ENCODE measurements at places on chromosomes 2 and 18.
A peak's percentile ranks its signal among the peaks of the same experiment; 100 is the strongest.

DNA sequence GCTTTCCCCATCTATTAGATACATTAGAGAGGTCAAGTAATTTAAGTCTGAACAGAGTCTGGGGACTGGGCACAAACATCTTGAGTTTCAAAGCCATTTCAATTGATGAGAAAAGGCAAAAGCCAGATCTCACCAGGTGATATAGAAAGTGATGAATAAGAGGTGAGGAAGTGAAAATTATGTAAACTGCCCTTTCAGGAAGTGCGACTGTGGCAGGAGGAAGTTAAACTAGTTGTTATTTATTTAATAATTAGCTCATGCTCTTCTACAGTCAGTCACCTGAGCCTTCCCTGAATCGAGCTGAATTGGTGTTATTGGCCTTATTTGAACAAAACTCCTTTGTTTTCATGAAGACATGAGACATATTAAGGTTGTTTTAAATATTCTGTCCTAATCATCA, 115.1 kb downstream of the CDH20 start:
- DNase-seq, result no peak

DNA sequence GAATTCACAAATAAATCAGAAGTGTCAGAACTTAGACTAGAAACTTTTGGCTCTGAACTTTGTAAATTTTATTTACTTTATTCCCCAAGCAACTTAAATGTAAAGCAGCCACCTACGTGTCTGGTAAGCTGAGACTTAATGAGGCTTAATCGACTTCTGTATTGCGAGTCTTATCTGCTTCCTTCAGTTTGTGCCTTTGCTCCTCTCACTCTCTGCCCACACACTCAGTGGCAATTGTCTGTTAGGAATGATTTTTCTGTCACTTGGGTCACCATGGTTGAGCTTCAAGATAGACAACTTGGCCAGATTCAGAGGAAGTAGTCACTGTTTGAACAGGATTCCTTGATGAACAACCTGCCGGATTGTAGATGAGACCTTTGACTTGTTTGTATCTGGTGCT, 691.4 kb upstream of the FSHR start:
- DNase-seq, result no peak

DNA sequence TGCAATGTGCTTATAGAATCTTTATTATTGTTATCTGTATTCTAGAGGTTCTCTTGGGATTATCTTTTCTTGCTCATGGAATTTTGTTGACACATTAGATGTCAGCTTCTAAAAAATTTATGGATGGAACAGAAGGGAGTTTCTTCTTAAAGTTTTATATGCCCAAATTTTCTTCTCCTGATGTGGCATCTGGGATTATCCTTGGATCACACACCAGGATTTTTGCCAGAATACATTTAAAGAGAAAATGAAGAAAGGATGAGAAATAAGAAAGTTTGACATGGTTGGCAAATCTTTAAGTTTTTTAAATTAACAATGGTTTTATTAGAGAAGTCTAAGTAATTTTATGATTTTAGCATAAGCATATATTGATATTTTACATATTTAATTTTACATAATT, 706.7 kb upstream of the TMEFF2 start:
- DNase-seq, result no peak

GRCh38 chr2:229922449-229923386, at the start of gene FBXO36:
FBXO36 (plus strand) TSS chr2:229922503; CDS start chr2:229922514, 11 bp downstream.
- DNase-seq, result no peak

- DNase-seq, result no peak
Measured at GRCh38 chr18:2508678-2509077, 62.6 kb downstream of the METTL4 start.

DNA sequence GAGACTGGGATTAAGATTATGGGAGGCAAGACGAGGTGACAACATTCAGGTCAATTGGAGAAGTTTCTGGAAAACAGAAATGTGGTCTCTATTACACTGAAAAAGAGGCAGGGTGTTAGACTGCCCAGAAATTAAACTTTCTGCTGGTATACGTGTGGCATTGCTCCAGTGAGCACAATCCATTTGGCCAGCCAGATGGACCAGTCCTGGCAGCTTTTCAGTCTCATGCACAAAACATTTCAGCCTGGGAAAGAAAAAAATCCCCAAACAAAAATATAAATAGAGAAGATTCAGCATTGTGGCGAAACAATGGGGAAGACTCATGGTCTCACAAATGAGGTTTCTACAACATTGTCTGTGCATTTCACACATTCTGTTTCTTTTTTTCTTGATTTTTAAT, 113.9 kb downstream of the HNMT start:
- no peak for DNase-seq

- DNase-seq, result no peak
Measured at GRCh38 chr2:216920143-216920876, 60.4 kb upstream of the TNP1 start.

- DNase-seq, result no peak
Measured at GRCh38 chr2:221025398-221025797, 546.7 kb downstream of the EPHA4 start.

GRCh38 chr2:232530626-232531260, 4.8 kb downstream of the CHRND start:
- DNase-seq, result no peak

DNA sequence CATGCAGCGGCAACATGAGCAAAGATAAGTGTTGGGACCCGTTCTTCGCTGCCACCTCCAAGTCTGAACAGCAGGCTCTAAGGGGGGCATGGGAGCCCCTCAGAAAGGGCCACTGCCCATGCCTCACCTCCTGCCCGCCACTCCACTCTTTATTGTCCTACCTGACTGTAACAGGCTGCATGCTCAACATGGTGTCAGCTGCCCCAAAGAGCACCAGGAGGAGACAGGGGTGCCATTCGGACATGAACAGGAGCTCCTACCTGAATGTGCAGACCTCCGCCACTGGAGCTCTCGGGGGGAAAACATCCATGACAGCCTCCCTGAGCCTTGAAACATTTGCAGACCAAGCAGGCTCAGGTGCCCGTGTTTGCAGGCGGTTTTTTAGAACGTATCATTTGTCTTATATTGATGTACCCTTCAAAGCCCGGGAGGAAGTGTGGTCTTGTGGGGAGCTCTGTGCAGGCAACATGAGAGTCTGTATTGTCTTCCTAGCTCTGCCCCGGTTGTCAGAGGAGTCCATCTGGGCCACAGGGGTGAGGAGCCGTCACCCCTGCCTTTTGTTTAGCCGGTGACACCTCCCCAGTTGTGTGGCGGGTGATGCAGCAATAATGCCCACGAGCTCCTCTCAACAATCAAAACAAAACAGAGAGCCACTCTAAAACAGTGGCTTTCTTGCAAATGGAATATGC, 35.1 kb upstream of the CD8A start:
- no peak for DNase-seq

DNA sequence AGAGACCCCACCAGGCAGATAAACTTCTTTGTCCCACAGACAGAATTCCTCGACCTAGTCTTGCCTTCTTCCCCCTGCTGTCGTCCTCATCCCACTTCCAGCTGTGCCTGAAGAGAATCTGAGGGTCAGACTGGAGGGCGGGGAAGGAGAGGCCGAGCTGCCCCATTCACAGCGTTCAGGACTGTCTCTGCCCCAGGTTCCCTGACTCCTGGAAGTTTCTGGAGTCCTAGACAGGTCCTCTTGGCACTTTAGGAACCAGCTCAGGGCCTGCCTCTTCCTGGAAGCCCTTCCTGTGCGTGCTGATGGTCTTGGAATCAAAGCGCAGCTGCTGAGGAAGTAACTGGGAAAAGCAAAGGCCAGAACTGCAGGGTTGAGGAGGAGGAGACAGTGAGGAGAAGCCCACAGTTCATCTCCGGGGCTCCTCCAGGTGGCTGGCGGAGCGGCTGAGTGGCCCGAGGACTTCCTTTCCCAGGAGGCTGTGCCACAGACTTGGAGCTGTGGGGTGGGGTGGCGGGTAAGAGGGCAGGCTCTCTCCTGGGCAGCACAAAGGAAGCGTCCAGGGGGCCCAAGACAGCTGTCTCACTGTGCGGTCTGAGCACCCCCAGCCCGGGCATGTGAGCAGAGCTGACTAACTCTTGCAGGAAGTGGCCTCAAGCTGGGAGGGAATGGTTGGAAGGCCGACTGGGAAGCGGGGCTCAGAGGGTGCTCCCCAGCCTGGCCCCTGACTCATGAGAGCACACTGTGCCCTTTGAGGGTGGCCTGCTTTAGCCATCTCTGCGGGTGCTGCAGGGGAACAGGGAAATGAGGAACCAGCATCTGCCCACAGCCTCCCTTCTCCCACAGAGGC, 39.5 kb downstream of the SDC1 start:
- peak; percentile 73 for DNase-seq

GRCh38 chr2:233270951-233271350, 19.5 kb downstream of the ATG16L1 start:
- no peak for DNase-seq

DNA sequence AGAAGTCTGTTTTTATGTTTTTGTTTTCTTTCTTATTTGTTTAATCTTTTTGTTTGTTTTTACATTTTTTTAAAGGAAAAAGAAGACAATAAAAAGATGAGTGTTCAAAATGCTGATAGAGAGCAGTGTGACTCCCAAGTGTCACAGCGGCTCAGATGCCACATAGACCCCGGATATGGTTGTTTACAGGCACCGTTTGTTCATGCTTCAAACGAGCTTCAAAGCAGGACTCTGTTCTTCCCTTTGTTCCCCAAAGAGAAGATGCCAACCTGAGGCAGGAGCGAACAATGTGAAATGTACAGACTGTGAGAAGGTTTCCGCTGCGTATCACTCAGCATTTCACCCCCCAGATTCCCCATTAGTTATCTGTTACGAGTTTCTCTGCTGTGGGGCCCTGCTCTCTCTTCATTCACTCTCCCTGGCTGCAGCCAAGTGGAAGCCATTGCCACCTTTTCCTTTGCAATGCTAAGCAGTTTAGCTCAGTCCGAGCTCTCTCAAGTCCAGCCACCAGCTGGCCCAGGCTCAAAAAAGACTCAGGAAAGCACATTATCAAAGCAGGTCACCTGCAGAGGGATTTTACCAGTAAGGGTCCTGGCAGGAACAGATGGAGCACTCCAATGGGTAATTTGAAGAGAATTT, 36.4 kb upstream of the PHLPP1 start:
- no peak for DNase-seq

DNA sequence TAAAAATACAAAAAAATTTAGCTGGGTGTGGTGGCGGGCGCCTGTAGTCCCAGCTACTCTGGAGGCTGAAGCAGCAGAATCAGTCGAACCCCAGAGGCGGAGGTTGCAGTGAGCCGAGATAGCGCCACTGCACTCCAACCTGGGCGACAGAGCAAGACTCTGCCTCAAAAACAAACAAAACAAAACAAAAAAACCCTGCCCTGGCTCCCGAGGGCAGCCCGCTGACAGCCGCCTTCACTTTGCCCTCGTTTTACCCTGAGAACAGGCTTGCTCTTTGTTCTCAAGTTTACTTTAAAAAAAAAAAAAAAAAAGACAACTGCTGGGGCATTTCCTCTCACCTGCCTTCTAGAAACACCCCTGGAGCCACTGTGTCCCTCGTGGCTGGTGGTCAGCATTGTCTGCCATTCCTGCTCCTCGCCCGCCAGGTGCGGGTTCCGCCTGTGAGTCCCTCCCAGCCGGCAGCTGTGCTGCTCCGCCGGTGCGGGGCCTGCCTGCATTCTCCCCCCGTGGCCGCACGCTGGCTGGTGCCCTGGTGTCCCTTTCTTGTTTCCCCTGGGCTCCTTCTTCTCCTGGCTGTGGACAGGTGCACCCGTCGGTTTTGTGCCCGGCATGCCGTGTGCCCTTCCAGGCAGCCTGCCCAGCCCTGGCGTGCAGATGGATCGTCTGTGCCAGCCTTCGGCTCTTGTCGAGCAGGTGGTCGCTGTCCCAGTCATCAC, 105.7 kb downstream of the USP40 start:
- DNase-seq, result no peak

- no peak for DNase-seq
Measured at GRCh38 chr2:158810731-158811460, 15.8 kb downstream of the DAPL1 start.

DNA sequence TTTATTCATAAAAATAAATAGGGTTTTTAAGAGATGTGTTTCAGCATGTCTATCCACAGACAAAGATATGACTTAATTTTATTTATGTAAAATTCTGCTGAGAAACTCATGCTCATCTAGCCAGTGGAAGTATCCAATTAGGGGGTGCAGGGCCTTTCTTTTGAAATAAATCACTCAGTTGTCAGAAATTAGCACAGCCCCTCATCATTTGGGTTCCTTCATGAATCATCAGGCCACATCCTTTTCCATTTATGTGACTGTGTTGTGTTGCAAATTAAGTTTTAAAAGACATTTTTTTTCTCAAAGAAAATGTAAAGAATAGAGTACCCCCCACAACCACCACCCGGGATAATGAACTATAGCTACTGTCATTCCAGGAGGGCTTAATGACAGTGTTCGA, 185.8 kb downstream of the NRP2 start:
- DNase-seq, result no peak

DNA sequence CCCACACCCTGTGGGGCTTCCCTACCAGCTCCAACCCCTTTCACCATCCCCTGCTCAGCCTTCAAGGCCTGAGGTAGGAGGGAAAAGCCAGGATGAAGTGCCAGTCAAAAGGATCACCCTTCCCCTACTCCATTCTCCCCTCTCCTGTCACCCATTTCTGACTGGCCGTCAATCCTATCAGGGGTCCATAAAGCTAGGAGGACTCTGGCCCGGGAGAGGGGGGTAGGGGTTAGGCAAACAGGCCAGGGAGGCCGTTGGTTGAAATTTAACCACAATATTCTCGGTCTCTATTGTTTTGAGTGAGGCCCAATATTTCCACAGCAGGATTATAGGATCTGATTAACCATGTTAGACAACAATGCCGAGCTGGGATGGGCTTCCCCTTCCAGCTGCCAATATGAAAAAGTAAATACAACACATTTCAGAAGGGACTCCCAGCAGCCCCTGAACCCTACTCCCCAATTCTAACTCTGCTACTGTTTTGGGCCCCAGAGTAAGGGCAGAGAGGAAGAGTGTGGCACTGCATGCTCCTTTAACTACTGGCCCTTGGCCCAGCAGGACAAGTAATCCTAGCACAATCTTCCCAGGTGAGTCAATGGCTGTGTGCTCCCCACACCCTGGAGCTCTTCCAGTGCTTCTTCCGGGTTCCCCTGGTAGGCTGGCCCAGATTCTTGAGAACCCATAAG, 10.6 kb upstream of the IHH start:
- no peak for DNase-seq

- DNase-seq, result no peak
Measured at GRCh38 chr2:173216051-173216450, 138.6 kb upstream of the CDCA7 start.

- no peak for DNase-seq
Measured at GRCh38 chr2:149446748-149447147, 116.4 kb downstream of the LYPD6 start.

DNA sequence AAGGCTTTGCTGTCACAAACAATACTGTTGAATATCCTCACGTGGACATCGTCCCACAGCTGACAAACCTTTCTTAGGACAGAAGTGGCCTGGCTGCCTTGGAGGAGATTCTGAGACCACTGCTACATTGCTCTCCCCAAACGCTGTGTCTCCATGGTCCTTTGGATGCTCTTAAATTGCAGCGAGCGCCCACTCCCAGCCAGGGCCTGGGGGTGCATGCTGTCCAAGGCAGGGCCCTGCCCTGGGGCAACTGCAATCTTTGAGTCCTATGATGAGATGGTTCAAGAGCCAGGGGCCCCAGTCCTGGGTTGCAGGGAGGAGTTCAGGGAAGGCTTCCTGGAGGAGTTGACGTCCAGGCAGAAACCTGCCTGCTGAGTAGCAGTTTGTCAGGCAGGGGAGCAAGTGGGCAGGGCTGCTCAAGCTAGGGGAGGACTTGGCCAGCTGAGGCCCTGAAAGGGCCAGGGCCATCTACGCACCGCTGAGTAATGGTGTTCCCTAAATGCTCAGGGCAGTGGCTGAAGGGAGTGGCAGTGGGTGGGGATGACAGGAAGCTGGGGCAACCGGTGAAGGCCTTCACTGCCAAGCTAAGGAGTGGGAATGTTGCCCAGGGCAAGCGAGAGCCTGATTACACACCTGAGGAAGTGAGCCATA, 10.8 kb upstream of the SDC1 start:
- DNase-seq, result no peak

All from smooth muscle cell of the brain vasculature (primary cell).